Endodermal cell (in vitro differentiated cells): ENCODE measurements at places on chromosomes 6 and 20.

DNA sequence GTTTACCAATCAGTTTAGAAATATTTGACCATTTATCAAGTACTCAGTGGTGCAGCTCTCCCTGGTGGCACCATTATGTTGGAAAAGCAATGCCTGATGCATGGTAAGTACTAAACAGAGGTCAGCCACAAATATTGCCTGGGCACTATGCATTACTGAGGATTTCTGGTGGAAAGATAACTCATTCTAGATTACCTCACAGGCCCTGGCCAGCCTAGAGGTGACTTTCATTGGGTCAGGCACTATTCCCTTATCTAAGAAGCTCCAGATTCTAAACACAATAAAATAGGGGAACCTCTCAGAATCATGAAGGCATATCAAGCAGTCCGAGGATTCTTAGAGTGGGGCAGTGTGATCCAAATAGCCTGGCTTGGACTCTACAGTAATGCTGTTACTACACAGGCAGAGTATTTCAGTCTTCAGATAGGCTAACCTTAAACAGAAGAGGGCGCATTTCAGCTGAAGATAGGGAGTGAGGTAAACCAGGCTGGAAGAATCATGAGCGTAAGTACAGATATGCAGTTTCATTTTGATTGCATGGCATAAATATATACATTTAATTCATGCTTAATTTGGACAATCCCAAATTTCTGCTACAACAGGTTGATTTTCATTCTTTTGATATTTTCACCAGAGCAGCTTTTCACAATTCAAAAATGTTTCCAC is 12.1 kb downstream of the LGSN start:
- no peak overlapping the region for H3K27ac ChIP-seq
- H3K36me3 ChIP-seq, result no peaks in the 10 kb centered on the region

DNA sequence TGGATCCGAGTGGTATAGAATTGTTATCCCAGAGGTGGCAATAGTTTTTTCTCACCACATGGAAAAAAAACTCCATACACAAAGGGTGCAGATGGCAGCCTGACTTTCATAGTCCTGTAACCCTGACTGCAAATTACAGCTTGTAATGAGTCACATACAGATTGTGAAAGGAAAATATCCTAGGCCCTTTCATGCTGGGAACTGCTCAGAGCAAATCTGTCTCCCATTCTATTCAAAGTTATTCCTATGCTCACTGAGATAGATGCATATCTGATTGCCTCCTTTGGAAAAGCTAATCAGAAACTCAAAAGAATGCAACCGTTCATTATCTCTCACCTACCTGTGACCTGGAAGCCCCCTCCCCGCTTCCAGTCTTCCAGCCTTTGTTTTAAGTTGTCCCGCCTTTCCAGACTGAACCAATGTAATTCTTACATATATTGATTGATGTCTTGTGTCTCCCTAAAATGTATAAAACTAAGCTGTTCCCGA is 108.7 kb upstream of the MAP3K4 start:
- no peaks in the 10 kb centered on the region for H3K27me3 ChIP-seq
- peaks cover 23% of the 10 kb centered on the region for H3K36me3 ChIP-seq
- DNase-seq, result peak; percentile 74
- H3K4me1 ChIP-seq, result peaks cover 14% of the 10 kb centered on the region
- H3K4me3 ChIP-seq, result peak overlapping the region; percentile 97

- no peak overlapping the region for H3K27ac ChIP-seq
- peaks cover 17% of the 10 kb centered on the region for H3K4me1 ChIP-seq
- H3K4me3 ChIP-seq, result no peak overlapping the region
- H3K27me3 ChIP-seq, result no peaks in the 10 kb centered on the region
- no peaks in the 10 kb centered on the region for H3K36me3 ChIP-seq
- no peak for DNase-seq
These were observed 134.2 kb downstream of the MRPL14 start for GRCh38 chr6:43992783-43993644.

DNA sequence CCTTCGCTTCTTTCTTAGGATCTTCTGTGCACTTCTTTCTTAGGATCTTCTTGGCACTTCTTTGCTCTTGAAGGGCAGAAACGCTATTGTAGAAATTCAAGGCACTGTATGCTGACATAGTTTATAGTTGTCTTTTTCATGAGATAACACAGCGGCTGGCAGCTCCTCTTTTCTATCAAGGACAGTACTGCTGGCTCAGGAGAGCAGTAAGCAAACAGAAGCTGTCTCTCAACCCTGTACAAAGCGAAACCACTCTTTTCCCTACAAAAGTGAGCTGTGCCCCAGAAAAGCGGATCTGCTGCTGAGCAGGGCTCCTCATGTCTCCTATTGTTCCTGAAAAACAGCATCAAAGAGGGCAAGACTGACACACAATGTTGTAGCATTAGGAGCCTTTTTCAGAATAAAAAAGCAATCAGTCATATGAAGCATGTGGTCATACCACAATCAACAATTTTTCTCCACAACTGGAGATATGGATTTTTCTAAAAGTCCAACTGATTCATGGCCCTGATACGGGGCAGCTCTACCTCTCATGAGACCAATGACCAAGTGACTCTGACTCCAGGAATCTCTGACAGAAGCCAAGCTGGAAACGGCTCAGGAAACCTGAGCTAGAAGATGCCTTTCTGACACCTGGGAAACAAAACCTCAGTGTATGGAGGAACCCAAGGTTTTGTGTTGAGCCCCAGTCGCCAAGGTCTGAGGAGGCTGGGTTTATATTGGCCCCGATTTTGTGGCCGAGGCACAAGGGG is 255.9 kb downstream of the ESR1 start:
- no peak for DNase-seq
- H3K27ac ChIP-seq, result no peak overlapping the region
- H3K36me3 ChIP-seq, result no peaks in the 10 kb centered on the region
- no peaks in the 10 kb centered on the region for H3K27me3 ChIP-seq
- no peaks in the 10 kb centered on the region for H3K4me1 ChIP-seq

GRCh38 chr6:2129182-2129621 is 116.2 kb downstream of the GMDS start:
- peaks cover 7% of the 10 kb centered on the region for H3K4me1 ChIP-seq
- H3K36me3 ChIP-seq, result no peaks in the 10 kb centered on the region
- H3K4me3 ChIP-seq, result no peak overlapping the region
- no peaks in the 10 kb centered on the region for H3K27me3 ChIP-seq

DNA sequence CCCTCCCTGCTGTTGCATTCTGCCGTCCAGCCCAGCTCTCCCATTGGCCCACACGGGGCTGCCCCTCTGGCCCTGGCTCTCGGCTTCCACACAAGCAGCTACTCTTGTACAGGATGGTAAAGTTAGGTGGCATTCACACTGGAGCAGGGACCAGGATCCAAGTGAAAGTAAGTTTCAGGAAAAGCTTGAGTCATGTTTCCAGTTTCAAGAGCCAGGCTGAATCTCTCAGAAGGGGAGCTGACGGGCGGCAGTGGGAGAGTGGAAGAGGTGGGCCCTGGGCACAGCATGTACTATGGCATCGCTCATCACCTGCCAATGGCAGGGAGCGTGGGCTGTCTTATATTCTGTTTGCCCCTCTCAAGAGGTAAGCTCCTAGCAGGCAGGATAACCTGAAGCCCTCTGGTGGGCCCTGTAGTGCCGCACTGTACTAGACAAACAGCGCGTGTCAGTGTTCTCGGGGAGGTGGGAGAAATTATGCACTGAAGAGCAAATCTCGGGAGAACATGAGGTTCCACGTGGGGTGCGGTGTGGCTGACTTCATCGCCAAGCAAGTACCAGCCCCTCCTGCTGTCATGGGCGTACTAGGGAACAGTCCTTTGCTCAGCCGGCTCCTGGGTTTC is 241.5 kb downstream of the NRN1 start:
- no peaks in the 10 kb centered on the region for H3K36me3 ChIP-seq
- no peaks in the 10 kb centered on the region for H3K4me1 ChIP-seq
- no peak overlapping the region for H3K4me3 ChIP-seq
- H3K27ac ChIP-seq, result no peak overlapping the region
- DNase-seq, result peak; percentile 42
- H3K27me3 ChIP-seq, result no peaks in the 10 kb centered on the region

- no peak for DNase-seq
- H3K27ac ChIP-seq, result no peak overlapping the region
- H3K36me3 ChIP-seq, result no peaks in the 10 kb centered on the region
- no peaks in the 10 kb centered on the region for H3K27me3 ChIP-seq
These were observed 44.5 kb downstream of the RAB44 start for GRCh38 chr6:36742146-36742545.

DNA sequence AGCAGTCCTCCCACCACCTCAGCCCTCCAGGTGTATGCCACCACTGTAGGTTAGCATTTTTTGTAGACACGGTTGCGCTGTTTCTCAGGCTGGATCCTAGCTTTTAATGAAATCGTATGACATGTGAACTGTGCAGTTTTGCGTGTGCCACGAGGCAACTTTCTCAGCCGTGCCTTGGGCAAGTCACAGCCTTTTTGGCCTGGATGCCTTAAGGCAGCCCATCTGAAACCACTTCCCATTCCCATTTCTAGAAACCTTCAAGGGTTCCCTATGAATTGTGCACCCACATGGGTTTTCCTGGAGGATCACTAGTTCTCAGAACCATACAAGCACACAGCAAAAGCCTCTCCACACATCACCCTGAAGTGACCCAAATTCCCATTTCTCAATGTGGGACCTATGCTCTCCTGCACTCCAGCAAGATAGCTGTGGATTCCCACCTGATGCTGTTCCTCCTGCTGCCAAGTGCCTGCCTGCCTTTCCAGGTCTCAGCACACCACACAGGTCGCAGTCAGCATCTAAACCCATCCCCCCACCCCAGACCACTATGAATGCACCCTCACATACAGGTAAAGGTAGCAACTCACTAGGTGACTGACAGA is 28.9 kb downstream of the SNX5 start:
- H3K27ac ChIP-seq, result no peak overlapping the region
- DNase-seq, result peak; percentile 72
- H3K4me3 ChIP-seq, result no peak overlapping the region
- no peaks in the 10 kb centered on the region for H3K27me3 ChIP-seq

DNA sequence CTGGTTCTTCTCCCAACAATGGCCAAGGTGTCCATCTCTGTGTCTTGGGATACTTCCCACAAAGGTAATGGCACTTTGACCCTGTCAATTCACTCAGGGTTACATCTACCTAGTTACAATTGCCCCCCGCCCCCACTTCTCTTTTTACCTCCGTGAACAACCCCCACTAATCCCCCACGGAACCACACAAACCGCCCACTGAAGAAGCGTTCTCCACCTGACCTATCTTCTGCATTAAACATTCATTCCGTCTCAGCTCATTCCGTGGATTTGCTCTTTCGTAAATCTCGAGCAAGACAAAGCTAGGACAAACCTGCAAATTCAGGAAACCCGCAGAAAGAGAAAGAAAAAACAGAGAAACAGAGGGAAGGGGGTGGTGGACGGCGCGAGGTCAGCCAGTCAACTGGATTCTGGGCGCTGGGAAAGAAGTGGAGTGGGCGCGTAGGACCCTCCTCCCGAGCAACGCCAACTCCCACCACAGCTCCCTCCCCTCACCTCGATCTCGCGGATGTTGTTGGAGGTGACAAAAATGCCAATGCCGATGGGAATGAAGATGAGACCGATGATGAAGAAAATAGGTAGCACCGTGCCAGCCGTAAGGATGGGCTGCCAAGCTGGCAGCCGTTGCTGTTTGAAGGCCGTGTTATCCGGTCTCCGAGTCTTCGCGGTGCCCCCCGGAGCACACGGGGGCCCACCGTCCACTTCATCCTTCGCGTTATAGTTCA is 523 bp downstream of the TMEM30A start:
- H3K36me3 ChIP-seq, result no peaks in the 10 kb centered on the region
- H3K27me3 ChIP-seq, result no peaks in the 10 kb centered on the region
- H3K27ac ChIP-seq, result peak overlapping the region; percentile 59
- DNase-seq, result peak; percentile 80
- H3K4me1 ChIP-seq, result peaks cover 2% of the 10 kb centered on the region

GRCh38 chr6:28296520-28297060 is 15.2 kb downstream of the PGBD1 start:
- no peak overlapping the region for H3K27ac ChIP-seq
- no peak for DNase-seq
- H3K27me3 ChIP-seq, result no peaks in the 10 kb centered on the region
- H3K4me1 ChIP-seq, result peaks cover 6% of the 10 kb centered on the region

DNA sequence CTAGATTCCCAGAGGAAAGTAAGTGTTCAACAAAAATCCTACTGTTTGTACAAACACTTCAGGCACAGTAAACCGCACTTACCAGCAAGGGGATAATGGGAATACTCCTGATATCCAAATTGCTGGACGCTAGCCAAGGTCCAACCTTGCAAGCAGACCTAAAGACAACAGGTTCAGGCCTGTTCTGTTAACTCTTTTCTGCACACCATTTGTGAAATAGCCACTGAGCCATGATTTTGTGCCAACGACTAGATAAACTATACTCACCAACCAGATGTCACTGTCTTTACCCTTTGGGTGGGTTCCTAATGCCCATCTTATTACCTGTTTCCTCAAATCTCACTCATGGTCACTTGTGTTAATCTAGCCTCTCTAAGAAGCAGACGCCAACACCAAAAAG is 43.5 kb downstream of the GOPC start:
- no peaks in the 10 kb centered on the region for H3K4me1 ChIP-seq
- peaks cover 25% of the 10 kb centered on the region for H3K36me3 ChIP-seq
- no peak for DNase-seq
- H3K27ac ChIP-seq, result no peak overlapping the region
- H3K4me3 ChIP-seq, result no peak overlapping the region
- H3K27me3 ChIP-seq, result no peaks in the 10 kb centered on the region

DNA sequence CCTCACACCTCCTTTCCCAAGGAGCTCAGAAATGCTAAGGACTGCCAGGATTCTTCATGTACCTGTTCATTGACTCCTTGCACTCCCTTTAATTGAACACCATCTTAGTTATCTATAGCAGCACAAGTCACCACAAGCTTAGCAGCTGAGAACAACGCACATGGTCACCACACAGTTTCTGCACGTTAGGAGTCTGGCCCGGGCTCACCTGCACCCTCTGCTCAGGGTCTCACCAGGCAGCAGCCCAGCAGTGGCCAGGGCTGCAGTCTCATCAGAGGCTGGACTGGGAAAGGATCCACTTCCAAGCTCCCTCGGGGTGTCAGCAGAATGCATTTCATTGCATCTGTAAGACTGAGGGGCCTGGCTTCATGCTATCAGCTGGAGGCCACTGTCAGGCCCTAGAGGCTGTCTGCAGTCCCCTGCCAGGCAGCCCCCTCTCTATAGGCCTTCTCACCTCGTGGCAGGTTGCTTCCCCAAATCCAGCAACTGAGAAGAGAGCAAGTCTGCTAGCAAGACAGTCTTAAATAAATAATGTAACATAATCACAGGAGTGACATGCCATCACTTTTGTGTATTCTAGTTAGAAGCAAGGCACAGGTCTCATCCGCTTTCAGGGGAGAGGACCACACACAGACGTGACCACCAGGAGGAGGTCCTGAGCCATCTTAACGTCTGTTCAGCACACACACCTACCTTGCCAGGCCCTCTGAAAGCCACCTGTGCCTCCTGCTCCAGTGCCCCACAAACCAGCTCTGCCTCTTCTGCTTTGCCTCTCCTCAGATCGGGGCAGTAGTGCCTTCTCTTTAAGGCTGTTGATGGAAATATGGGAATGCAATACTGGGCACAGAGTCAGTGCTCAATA is 165.2 kb upstream of the CST7 start:
- no peaks in the 10 kb centered on the region for H3K36me3 ChIP-seq
- no peaks in the 10 kb centered on the region for H3K4me1 ChIP-seq
- H3K27ac ChIP-seq, result no peak overlapping the region
- H3K4me3 ChIP-seq, result no peak overlapping the region
- peak; percentile 78 for DNase-seq
